ENCODE measurements at places on chromosomes 1 and 21. TPM values are rescaled to one million over a fixed set of nuclear protein-coding genes. Genes with fewer than 3 reads are reported as not detected.
A peak's percentile ranks its signal among the peaks of the same experiment; 100 is the strongest.

Gene OR2L2
- not detected for total RNA-seq

Gene HES2
- not detected for total RNA-seq

Gene MAP10
- total RNA-seq: 3.2 TPM

Gene TSTD1
- total RNA-seq: 13.4 TPM

Gene FHAD1
- total RNA-seq: not detected

Gene WNT2B
- 1.7 TPM for total RNA-seq

Gene CFHR4
- not detected for total RNA-seq

Gene DIO1
- not detected for total RNA-seq

DNA sequence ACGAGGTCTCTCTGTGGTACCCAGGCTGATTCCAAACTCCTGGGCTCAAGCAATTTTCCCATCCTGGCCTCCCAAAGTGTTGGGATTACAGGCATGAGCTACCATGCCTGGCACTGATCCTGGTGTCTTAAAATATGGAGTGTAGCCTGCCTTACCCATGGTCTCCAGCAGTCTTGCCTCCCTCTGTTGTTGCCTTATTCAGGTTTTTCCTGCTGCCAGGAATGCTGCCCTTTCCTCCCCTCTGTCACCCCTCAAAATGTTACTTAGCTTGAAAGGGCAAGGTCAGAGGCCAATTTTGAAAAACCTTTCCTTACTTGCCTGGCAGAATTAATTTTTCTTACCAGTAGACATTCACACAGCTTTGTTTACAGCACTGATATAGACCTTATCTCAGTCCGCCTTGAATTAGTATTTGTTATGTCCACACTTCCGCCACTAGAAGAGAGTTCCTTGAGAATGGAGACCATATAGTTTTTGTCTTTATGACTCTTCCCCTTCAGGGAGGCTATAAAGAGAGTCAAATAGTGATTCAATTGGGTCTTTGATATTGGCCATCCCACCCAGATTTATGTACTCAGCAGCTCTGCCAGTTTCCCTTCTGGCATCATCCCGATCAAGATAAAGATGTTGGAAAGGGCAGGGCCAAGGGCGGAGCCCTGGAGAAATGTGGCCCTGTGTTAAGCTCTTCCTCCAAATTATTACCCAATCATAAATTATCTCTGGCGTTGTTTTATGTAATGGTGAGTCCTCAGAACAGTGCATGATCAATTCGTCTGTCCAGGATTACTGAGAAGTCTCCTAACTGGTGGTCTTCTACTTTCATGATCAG lies 38.8 kb downstream of the C1orf21 start:
- no peak for DNase-seq

DNA sequence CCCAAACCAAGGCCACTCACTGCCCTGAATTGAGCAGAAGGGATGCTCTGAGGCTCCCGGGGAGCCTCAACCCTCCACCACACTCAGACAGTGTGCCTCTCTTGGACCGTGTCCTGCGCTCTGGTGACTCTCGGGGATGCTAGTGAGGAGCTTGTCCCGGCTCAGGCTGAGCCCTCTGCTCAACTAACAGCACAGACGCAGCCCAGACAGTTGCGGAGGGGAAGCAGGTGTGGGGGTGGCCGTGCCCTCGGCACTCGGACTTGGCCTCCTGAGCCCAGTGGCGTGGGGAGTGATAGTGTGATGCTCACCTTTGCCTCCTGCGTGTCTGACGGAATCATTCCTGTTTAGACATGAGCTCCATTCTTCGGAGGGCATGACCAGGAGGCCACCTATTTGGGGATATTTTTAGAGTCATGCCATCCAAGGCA lies 15.4 kb upstream of the SLC19A1 start:
- no peak for DNase-seq

GRCh38 chr21:44400791-44401385 lies 47.5 kb downstream of the TRPM2 start:
- DNase-seq: no peak

- DNase-seq: no peak
These were observed 15.6 kb downstream of the UTP11 start for GRCh38 chr1:38028105-38028591.

DNA sequence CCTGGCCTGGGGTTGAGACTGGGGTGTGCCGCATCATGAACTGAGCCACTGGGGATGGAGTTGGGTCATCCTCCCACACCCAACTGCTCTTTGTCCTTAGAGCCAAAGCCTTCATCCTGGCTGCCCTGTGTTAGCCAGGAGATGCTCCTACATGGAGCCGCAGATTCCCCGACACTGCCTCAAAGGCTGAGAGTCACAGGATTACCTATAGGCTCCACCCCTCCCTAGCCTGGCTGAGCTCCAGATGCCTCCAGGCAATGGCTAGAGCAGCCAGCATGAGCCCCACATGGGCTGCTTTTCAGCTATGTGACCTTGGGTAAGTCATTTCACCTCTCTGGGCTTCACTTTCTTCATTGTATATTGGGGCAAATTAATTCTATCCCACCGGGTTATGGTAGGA lies 119.9 kb upstream of the POU3F1 start:
- DNase-seq: no peak

- no peak for DNase-seq
These were observed 85.5 kb downstream of the NGF start for GRCh38 chr1:115252585-115252984.

DNA sequence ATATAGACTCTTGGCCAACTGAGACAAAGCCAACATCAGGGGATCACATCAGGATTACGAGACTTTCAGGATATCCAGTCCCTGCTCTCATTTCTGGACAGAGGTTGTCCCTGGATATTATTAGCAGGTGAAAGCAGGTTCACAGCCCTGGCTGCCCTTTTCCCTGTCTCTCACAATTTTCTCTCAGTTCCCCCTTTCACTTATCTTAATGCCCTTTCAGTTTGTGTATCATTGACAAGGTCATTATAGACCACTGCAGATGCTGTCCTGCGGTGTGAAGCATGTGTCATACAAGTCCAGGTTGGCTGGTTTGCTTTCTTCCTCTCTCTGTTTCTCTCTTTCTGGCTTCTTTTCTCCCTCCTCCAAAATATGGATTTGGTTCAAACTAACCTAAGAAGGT lies 2.1 kb upstream of the KLHDC9 start:
- DNase-seq: no peak

DNA sequence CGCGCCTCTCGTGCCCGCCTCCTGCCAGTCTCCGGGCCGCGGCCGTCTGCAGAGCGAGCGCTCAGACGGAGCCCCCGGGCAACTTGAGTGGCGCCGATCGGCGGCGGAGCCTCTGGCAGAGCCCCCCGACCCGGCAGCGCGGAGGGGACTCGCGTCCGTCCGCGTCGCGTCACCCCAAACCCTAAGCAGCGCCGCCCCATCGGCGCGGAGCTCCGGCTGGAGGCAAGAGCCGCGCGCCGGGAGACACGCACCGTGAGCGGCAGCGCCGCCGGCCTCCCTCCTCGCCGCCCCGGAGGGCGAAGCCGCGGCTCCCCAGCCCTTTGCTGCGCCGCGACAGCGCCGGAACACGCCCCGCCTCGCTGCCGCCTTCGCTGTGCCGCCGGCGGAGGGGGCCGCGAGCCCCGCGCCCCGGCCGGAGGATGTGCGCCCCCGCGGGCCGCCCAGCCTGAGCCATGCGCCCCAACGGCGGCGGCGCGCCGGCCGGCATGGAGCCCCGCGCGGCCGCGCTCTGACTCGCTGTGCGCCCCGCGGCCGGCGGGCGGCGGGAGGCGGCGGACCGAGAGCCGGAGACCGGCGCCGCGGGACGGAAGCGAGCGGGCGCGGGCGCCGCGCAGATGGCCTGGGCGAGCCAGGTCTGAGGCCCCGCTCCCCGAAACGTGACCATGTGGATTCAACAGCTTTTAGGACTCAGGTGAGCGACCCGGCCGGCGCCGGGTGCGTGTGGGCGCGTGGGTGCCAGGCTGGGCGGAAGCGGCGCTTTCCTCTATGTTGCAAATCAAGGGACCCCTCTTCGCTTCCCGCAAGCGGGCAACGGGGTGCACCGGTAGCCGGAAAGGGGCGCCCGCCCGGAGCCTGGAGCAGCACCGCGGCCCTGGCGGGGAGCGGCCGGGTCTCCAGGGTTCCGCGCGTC lies 610 bp downstream of the AJAP1 start:
- no peak for DNase-seq

- no peak for DNase-seq
These were observed 93.6 kb downstream of the SNRPE start for GRCh38 chr1:203954788-203955552.

GRCh38 chr1:33255347-33256220 lies 708 bp upstream of the ZNF362 start:
- peak; percentile 71 for DNase-seq

DNA sequence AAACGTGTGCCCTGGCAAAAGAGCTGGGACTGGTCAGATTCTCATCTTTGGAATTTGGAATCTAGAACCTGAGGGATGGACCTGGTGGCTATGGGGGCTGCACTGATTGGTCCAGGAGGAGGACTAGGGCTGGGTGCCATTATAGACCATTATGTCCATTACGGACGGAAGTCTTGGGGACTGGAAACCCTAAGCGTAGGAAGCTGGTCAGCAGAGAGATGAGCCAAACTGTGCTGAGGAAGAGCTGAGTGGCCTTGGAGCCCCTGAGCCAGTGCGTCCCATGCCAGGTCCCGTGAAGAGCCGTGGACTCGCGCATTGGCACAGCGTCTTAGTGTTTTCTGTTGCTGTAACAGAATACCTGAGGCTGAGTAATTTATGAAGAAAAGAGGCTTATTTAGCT lies 10.0 kb downstream of the MRAP start:
- no peak for DNase-seq

DNA sequence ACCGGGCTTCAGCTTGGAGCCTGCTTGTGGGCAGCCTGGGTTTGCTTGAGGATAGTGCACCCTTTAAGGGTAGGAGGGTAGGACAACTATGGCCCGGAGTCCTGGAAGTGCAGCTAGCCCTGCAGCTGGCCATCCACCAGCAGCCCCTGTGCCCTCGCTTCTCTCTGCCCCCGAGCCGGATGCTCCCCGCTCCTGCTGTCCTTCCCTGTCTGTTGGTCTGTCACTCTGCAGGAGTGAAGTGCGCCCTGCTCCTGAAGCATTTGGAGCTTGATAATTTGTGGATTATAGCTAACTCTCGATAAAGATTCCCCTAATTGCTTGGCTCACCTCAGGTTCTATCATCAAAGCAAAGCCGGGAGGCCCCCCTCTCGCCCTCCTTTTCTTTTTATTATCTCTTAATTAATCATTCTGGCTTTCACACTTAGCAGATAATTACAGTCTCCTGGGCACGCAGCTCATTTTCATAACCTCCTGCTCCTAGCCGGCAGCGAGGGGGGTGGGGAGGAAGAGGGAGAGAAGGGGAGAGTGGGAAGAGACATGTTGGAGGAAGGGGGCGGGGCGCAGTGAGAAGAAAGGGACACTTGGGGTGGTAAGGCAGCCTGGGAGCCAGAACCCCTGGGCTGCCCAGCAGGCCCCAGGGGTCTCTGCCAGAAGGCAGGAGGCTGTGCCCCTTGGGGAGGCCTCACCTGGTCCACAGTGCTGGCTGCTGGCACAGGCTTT lies 14.4 kb downstream of the KIRREL1 start:
- DNase-seq: no peak

GRCh38 chr1:101444873-101445618 lies 208.2 kb downstream of the S1PR1 start:
- DNase-seq: peak; percentile 21

- no peak for DNase-seq
These were observed 36.8 kb downstream of the HLCS start for GRCh38 chr21:36929622-36930021.

Measured in left ventricle myocardium inferior (tissue), 1 donor.